Activated T-helper 2 cell treated with anti-CD3 and anti-CD28 coated beads, Interferon-gamma antibody, Interleukin-2, Interleukin-4, amounts not matched to agents 10 μg/mL and 5 μg/mL and 100 μg/mL, durations not matched to agents 14 hours and 24 hours and 36 hours (primary cell): ENCODE measurements at places on chromosomes 16 and 17. TPM values are rescaled to one million over a fixed set of nuclear protein-coding genes. Genes with fewer than 3 reads are reported as not detected.
A peak's percentile ranks its signal among the peaks of the same experiment; 100 is the strongest.

DNA sequence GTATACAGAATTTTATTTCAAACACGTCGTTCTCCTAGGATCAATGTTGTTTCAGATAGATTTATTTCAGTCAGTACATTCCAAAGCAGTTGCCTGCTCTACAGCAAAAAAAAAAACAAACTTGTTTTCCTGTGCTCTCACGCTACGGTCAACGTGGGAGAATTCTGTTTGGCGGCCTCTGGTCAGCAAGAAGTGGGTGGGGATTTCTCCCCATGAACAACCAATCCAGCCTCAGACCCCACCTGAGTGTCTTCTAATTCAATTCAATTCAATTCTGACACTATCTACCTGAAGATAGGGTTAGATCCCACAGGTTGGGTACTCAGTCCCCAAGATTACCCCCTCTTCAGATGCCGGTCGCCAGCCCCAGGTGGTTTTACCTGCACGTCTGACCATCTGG, 22.1 kb downstream of the C17orf58 start:
- no peaks in the 10 kb centered on the region for H3K27me3 ChIP-seq
- no peaks in the 10 kb centered on the region for H3K4me1 ChIP-seq
- no peak for DNase-seq
- H3K27ac ChIP-seq, result no peak overlapping the region
- H3K36me3 ChIP-seq, result peaks cover 21% of the 10 kb centered on the region

- no peak overlapping the region for H3K27ac ChIP-seq
- DNase-seq, result no peak
- H3K4me1 ChIP-seq, result peaks cover 13% of the 10 kb centered on the region
- H3K4me3 ChIP-seq, result no peak overlapping the region
Observed at GRCh38 chr17:28369684-28370034, 448 bp downstream of the VTN start.

Gene PIPOX
- total RNA-seq, result 2.0 and 2.8 TPM in 2 replicates

DNA sequence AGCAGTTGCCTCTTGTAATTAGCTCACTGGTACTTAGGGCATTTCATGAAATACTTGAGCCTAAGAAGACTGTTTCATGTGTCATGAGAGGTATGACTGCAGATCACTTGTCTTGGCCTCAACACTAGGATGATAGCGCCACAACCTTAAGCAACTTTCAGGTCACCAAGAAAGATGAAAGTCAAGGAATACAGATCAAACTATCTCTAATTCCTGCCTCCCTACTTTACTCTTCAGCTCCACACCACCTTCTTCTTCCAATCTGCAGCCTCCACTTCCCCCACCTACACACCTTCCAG, 28.0 kb downstream of the GNA13 start:
- H3K27ac ChIP-seq, result peak overlapping the region; percentile 35
- peaks cover 55% of the 10 kb centered on the region for H3K4me1 ChIP-seq
- no peak for DNase-seq

- H3K27ac ChIP-seq, result no peak overlapping the region
- DNase-seq, result no peak
- no peaks in the 10 kb centered on the region for H3K27me3 ChIP-seq
- H3K4me1 ChIP-seq, result no peaks in the 10 kb centered on the region
- peaks cover 42% of the 10 kb centered on the region for H3K36me3 ChIP-seq
Observed at GRCh38 chr16:24825696-24826095, 20.1 kb upstream of the SLC5A11 start.
